Astrocyte (in vitro differentiated cells and primary cell): ENCODE measurements at places on chromosomes 2 and 18.

DNA sequence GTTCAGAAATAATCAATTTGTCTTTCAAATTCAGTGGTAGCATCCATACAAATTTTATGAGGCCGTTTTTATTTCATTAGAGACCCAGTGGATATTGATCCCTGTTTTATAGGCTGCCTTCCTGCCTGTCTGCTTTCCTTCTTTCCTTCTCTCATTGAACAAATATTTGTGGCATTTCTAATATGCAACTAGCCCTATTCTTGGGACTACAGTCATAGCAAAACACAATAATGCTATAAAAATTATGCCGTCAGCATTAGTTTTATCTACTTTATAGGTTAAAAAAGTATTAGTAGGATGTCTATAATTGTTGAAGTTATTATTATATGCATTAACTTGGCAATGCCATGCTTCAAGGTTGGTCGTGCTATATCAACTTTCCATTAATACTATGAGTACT, 2037.8 kb upstream of the LRRTM1 start:
- no peak for DNase-seq

GRCh38 chr18:31957728-31958127, 14.8 kb upstream of the TRAPPC8 start:
- DNase-seq: no peak

DNA sequence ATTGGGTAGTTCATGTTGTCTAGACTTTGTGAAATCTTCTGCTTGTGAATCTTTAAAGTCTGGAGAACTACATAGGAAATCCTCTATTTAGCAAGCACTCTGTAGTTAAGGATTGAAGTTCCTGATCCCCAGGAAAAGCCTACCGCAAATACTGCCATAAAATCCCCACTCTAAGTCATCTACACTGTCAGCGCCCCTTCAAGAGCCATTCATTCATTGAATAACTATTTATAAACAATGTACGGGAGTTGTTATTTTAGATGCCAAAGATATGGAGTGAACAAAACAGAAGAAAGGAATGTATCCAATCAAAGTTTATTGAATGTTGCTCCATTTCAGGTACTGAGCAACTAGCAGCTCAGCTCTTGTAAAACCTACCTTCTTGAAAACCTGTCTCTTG, 36.5 kb upstream of the SLC39A10 start:
- peak; percentile 26 for DNase-seq

GRCh38 chr2:217327953-217328621, 468.2 kb upstream of the TNP1 start:
- peak; percentile 52 for DNase-seq

DNA sequence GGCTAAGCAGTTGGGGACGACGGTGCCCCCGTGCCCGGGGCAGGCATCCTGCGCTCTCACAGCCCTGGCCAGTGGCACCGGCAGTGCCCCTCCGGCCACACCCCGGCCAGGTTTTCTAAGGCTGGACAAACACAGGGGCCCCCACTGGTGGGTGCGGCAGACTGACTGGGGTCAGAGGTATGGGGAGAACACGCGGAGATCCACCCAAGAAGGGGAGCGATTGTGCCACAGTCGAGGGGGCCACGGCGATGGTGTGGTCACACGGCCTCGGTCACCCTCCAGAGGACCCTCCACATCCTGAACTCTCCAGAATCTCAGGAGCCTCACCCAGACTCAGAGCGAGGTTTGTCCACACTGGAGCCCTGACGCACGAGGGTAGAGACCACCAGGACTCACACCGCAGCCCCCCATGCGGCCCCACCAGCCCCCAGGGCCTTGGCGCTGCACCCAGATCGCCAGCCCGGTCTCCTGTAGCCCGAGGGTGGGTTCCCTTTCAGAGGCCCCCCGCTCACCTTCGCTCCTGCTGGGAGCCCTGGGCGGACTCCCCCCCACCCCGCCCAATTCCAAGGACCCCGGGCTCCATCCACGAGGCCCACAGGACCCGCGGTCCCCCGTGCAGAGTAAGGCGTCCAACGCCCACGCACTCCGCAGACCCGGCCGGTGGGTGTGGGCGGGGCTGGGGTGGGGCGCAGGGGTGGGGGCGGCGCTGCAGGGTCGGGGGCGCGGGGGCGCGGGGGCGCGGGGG, 15.2 kb downstream of the PDCD1 start:
- DNase-seq: no peak
